ENCODE measurements at places on chromosomes 16 and 17.

- no peak for DNase-seq
Measured at GRCh38 chr16:29696881-29697331, 17.9 kb downstream of the QPRT start.

DNA sequence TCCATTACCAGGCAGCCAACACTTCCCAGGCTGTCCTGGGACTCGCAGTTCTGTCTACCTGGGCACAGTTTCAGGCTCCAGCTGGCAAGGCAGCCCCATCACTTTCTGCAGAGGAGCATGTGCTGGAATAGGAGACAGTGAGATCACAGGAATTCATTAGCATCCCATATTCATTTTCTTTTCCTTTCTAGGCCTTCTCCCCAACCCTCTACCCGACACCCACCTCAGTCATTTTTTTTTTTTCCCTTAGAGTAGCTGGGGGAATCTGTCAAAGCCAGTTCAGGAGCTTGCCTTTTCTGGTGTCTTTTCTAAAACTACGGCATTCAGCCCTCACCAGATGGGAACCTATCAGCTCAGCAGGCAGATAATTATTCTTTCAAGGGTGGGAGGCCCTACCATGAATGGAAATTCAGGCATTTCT, 42.4 kb upstream of the FBXO47 start:
- DNase-seq, result no peak

DNA sequence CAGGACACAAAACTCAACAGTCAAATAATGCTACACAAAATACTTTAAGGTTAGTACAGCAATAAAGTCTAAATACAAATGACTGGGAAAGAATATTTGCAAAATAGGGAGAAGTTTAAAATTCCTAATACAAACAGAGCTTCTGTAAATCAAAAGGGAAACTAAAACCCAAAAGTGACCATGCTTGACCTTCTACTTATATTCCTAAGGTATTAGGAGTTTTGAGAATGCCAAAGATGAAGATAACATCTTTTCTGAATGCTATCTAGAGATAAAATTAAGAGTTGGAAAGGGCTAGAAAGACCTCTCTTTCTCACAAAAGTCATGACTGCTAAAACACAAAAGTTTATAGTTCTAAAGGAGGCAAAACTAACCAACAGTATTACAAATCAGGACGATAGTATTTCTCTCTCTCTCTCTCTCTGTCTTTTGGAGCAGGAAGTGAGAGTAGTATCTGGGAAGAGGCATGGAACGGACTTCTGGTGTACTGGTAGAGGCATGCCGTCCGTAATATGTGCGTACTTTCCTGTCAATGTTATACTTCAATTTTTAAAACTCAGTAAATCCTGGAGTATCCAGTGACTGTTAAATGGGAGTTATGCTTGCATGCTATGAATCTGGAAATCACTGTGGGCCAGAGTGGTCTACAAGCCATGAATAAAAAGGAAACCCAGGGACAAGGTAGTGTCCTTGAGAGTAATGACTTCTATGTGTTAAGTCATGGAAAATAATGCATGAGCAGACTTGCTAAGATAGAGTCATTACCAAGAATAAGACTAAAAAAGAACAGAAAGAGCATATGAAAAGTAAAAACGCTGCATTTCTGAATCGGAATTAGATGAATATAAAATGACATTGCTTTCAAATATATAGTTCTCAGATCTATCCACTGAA, 49.7 kb upstream of the ANKFY1 start:
- no peak for DNase-seq

GRCh38 chr17:83067718-83068261, 11.6 kb upstream of the METRNL start:
- no peak for DNase-seq

DNA sequence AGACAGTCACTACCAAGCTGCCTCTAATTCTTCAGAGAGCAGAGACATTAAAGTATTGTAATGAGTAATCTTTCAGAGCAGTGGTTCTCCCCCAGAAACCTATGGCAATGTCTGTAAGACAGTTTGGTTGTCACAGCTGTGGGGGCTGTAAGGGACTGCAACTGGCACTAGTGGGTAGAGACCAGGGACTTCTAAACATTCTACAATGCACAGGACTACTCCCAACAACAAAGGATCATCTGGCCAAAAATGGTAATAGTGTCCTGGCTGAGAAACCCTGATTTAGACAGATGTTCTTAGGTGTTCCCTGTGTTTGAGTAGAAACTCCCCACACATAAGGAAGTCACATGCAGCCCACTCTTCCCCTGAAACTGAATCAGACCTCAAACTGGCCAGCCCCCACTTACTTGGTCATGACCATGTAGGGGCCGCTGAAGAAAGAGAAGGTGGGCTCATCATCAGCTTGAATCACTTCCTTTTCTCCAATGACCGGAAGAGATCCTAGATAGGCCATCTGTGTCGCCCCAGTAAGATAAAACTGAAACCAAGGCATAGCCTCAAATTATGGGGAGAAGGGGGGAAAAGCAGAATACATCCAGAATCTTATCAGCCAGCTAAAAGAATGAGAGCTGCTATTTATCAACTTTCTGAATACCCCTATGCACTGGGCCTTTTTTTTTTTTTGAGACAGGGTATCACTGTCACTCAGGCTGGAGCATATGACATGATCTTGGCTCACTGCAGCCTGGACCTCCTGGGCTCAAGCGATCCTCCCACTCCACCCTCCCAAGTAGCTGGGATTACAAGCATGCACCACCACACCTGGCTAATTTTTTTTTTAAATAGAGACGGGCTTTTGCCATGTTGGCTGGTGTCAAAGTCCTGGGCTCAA, 75.8 kb downstream of the TEX14 start:
- DNase-seq, result no peak

- no peak for DNase-seq
Measured at GRCh38 chr17:64709481-64709880, 47.4 kb upstream of the SMURF2 start.

GRCh38 chr17:37079735-37080134, 131.0 kb downstream of the AATF start:
- no peak for DNase-seq

GRCh38 chr17:76461765-76462555, 5.4 kb upstream of the AANAT start:
- DNase-seq, result no peak

DNA sequence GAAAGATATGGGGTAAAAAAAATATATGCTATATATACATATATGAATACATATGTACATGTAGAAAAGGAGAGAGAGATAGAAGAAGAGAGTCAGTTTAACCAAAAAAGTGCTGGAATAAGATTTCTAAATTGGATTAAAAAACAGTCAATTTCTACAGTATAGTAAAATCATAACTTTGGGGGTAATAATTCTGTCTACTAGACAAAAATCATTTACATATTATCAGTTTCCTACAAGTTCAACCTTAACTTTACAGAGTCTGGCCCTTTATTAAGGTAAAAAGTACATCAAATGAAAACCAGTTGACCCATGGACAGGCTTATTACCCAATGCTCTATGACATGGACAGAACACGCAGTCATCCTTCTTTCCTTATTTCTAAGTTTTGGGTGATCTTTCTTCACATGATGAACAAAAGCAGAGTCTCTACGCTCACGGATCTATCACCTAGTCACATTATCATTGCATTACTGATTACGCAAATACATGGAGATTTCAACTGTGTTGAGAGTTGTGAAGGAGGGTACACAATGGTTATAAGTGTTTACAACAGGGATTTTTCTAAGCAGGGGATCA, 63.9 kb upstream of the SMIM36 start:
- no peak for DNase-seq

DNA sequence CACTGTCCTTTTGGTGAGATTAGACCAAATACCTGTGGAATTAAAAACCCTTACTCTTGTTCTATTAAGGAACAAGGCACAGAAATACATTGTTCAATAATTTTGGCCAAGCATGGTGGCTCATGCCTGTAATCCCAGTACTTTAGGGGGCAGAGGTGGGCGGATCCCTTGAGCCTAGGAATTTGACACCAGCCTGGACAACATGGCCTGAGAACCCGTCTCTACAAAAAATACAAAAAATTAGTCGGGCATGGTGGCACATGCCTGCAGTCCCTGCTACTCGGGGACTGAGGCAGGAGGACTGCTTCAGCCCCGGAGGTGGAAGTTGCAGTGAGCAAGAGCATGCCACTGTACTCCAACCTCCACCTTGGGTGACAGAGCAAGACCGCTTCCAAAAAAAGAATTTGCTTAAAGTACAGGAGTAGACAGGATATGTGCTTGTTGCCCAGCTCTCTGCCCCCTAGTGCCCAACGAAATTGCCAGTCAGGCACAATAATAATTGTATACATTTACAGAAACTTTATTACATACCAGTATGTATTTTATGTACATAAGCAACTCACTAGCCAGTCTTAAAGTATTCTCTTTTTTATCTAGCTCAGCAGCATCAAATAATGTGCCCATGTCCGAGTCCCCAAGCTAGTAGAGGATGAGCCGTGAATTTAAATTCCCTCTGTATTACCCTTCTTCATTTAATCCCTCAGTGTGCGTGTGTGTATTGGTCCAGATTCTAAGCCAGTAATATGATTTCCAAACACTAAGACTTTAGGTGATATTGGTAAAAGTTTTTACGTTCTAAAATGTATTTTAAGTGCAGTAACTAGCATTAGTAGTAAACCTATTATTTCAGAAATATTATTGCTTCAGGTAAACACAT, 1.4 kb downstream of the THUMPD1 start:
- DNase-seq, result no peak

DNA sequence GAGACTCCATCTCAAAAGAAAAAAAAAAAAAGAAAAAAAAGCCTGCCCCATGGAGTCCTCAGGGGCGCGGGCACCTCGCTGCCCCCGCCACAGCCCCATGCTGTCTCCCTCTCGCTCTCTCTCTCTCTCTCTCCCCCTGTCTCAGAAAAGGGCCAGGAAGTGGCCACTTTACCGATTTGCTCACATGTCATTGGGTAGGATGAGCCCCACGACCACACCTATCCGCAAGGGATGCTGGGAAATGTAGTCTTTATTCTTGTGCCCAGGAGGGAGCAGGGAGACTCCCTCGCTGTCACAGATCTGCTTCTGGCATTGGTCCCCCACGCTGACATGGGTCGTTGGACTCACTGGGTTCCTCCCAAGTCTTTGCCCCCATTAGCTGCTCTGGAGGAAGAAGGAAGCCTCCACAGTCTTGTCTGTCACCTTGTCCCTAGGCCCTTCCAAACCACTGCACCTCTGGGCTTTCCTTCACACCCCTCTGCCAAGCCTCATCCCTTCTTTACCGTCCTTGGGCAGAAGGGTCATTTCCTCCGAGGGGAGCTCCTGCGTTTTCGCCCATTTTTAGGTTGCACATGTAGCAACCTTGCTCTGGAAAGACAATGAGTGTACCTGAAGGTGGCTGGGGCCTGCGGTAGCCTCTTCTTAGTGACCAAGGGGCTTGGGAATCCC, 6.9 kb upstream of the GJD3 start:
- no peak for DNase-seq

DNA sequence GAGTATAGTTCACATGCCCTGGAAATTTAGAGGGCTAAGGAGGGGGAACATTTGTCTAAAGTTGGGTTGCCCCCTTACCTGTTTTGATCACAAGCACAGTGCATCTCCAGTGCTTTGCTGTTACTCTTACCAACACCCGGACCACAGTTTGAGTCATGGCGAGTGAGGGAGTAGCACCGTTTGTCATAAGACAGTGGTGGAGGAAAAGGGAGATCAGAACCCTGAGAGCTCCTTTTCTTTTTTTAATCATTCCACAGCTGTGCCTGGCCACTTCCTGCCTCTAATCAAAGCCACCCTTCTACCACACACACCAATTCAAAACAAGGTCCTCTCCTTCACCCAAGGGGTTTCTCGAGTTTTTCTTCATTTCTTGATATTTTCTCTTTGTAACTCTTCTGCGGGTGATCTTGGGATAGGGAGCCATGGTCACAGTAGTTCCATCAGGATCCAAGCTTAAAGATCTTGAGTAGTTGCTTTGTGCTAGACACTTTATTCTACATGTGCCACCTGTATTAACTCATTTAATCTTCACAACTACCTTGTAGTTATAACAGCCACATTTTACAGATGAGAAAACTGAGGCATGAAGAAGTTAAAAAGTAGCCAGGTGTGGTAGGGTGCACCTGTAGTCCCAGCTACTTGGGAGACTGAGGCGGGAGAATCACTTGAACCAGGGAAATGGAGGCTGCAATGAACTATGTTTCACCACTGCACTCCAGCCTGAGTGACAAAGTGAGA, 5.0 kb upstream of the MYL4 start:
- DNase-seq, result peak; percentile 31

- no peak for DNase-seq
Measured at GRCh38 chr16:2096853-2097595, 38.7 kb downstream of the PKD1 start.

GRCh38 chr16:543301-544164, 16.0 kb downstream of the CAPN15 start:
- DNase-seq, result no peak

- DNase-seq, result no peak
Measured at GRCh38 chr16:52469091-52469490, 77.9 kb downstream of the TOX3 start.

- DNase-seq, result no peak
Measured at GRCh38 chr16:4626396-4626795, 1.8 kb downstream of the MGRN1 start.

- DNase-seq, result peak; percentile 80
Measured at GRCh38 chr16:66880288-66881013, at the start of gene PDP2. Gene PDP2 (plus strand): TSS chr16:66880515. CDS start chr16:66884285, 3,770 bp downstream.

DNA sequence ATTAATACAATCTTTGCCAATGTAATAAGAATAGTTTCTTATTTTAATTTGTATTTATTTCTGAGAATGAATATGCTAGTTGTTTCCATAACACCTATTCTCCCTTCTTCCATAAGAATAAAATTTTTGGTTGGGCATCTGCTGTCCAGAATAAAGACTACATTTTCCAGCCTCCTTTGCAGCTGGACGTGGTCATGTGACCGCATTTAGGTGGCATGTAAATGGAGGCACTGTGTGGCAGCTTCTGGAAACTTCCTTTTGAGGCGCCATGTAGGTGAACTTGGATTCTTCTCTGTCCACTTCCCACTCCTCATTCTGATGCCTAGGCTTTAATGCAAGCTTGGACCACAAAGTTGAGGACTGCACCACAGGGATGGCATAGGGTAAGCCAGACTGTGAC, 215.4 kb upstream of the AXIN2 start:
- no peak for DNase-seq

DNA sequence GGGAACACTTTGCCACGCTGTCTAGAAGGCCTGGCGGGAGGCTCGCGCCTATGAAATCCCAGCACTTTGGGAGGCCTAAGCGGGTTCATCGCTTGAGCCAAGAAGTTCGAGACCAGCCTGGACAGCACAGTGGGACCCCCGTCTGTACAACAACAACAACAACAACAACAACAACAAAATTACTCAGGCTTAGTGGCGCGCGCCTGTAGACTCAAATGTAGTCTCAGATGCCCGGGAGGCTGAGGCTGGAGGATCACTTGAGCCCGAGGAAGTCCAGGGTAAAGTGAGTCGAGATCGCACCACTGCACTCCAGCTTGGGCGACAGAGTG, 297 bp upstream of the SLFN13 start:
- DNase-seq, result no peak

GRCh38 chr17:81242421-81243332, 3.6 kb downstream of the NDUFAF8 start:
- DNase-seq, result no peak

- DNase-seq, result no peak
Measured at GRCh38 chr16:1435921-1436697, 5.2 kb downstream of the PERCC1 start.

All from stimulated activated CD8-positive, alpha-beta memory T cell treated with anti-CD3 and anti-CD28 coated beads, Interleukin-4, amount 100 ng/mL, for 1 hour (primary cell).